ENCODE measurements at places on chromosomes 2 and 18.

DNA sequence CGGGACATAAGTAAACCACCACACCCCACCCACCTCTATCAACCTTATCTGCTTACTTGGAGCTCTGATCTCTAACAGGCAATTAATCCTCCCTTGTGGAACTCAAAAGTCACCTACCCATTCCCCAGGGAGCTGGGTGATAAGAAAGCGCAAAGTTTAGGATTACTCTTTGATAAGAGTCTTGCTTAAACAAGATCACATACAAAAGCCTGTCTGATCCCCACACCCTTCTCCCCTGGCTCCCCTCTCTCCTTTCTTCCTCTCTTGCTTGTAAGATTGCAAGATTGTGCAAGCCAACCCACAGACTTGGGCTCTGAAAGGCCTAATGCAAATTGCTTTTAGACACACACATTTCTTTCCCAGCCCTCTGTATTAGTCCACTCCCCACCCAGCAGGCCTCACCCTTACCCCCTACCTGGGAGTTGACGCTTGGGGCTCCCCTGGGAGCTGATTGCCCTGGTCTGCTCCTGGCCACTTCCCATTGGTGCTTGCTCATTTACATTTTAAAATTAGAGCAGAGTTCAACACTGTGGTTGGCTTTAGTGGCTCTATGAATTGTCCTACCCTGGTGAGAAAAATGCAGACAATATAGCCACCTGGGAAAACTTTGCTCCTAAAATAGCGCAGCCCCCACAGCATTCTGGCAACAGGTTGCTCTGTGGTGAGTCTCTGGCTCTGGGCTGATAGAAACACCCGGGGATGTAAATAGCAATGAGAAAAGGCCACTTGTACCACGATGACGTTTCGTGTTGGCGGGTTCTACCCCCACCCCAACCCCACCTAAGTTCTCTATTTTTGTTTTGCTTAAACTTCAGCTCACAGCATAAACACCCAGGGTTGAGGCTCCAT is 92.8 kb upstream of the MSH2 start:
- DNase-seq = no peak

- no peak for DNase-seq
Measured at GRCh38 chr18:46953195-46953594, 35.8 kb downstream of the KATNAL2 start.

GRCh38 chr2:132403146-132403545 is 13.5 kb upstream of the GPR39 start:
- DNase-seq = no peak

DNA sequence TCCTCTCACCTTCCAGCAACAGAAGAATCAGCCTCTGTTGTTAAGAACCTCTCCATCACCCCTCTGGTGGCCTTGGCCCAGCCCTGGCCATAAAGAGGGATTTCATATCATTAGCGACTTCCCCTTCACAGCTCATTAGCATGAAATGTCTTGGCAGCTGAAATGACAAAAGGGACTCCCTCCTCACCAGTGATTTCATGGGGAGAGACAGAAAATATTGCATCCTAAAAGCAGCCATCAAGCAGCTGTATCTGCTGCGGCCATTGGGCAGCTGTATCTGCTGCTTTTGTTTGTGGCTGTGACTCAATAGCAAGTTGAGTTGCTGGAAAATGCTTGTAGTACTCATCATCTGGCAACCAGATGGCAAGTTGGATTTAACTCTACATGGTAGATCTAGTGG is 105.9 kb upstream of the RMDN2 start:
- no peak for DNase-seq
